GM10248 (cell line): ENCODE measurements at places on chromosomes 2 and 18.

GRCh38 chr18:10022365-10022764 is 108.5 kb downstream of the VAPA start:
- no peak for DNase-seq

DNA sequence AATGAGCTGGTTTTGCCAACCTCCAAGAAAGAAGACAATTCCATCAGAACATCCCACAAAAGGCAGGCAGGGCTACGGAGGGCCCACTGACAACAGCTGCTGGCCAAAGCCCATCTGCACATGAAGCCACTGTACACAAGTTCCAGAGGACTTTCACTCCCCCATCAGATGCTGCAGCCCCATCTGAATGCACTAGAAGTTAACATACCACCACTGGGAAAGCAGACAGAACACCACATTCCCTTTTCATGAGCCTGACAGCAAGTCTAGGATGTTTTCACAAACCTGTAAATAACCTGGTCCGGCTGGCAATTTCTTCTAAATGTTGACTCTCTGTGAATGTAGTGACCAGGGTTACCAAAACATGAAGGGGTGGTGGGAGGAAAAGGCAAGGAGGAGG is 41.5 kb downstream of the CCBE1 start:
- no peak for DNase-seq

DNA sequence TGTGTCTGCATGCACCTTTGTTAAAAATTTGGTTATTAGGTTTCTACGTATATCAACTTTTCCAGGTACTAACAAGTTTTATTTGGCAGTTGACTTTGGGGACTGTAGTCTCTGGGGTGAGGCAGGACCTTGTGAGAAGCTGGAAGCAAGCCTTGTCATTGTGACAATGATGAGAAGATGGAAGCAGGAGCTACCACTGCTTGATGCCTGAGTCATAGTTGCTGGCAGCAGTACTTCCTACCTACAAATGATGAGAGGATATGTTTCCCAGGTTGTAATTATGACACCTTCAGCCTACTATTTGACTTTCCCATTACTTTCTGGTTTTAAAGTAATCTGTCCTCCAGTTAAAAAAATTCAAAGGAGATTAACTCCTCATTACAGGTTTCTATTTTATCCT is 516.3 kb downstream of the NRXN1 start:
- no peak for DNase-seq

DNA sequence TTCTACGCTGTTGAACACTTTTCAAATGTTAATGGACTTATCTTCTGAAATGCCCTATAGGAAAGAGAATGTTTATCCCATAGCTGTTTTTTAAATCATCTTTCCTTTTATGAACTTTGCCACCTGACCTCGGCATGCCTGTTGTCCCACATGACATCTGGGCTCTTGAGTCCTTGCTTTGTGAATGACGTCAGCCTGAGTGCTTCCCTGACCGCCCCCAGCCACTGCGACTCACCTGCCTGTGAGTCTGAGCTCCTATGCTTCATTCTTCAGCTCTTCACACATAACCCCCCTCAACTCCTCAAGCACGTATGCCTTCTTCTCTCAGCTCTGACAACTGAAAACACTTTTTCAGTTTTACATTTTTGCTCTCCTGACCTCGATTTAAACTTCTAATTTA is 166.8 kb downstream of the DCDC2C start:
- no peak for DNase-seq

DNA sequence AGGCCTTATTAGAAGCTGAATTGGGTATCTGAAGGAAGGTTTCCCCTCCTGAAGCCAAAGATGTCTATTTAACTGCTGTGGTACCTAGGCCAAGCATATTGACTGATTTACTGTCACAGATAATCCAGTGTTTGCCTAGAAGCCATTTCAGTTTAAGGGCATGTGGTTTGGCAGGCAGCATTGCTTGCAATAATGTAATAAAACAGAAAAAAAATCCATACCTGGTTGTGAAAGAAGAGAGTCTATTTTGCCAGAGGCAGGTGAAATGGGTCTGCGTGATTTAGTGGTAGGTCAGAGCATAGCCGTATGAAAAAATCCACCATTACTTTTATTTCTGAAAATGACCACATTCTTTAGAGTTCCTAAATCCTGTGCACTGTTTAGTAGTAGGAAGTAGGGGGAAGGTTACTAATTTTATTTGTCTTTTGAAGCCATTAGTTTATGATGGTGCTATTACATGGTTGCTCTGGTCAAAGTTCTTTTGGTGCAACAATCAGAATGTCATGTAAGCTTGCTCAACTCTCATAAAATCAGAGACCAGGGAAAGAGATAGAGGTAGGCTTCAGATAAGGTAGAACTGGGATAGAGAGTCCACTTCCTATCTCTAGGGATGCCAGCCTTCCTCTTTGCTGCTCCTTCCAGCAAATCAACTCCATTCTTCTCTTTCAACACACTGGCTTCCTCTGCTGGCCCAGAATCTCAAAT is 343.4 kb downstream of the GPD2 start:
- no peak for DNase-seq

DNA sequence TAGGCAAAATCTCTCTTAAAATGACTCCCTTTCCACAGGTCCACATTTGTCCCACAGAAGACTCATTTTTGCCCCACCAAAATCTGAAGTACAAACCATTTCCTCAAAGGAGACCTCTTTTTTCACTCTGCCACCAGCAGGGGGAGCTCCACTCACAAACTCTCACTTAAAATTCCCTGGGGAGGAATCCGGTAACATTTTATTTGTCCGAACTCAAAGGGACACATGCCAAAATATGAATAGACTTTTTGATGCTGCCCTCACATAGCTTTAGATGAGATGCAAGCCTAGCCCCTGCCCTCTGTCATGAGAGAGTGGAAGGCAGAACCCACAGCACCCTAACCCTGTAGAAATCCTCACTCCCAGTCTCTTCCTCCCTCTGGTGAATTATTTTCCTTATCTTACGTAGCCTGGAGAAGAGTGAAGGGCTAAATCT is 57.1 kb downstream of the RMDN2 start:
- peak; percentile 24 for DNase-seq

GRCh38 chr2:43605851-43606250 is 10.0 kb upstream of the THADA start:
- DNase-seq = no peak

DNA sequence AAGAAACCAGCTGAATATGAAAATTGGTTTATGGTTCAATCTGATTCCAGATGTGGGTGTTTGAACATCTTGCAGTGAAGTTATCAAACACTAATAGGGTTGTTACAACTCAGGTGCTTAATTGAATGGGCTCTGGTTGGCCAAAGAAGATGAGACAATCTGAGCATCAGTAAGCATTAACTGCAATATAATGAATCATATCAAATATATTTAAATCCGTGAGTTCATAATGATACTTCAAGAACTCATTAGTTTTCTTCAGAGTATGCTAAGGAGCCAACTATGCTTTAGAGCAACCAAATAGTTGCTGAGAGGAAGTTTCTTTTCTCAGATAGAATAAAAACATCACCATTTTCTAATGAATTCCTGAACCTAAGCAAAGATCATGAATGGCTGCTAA is 79.2 kb downstream of the NCOA1 start:
- no peak for DNase-seq

DNA sequence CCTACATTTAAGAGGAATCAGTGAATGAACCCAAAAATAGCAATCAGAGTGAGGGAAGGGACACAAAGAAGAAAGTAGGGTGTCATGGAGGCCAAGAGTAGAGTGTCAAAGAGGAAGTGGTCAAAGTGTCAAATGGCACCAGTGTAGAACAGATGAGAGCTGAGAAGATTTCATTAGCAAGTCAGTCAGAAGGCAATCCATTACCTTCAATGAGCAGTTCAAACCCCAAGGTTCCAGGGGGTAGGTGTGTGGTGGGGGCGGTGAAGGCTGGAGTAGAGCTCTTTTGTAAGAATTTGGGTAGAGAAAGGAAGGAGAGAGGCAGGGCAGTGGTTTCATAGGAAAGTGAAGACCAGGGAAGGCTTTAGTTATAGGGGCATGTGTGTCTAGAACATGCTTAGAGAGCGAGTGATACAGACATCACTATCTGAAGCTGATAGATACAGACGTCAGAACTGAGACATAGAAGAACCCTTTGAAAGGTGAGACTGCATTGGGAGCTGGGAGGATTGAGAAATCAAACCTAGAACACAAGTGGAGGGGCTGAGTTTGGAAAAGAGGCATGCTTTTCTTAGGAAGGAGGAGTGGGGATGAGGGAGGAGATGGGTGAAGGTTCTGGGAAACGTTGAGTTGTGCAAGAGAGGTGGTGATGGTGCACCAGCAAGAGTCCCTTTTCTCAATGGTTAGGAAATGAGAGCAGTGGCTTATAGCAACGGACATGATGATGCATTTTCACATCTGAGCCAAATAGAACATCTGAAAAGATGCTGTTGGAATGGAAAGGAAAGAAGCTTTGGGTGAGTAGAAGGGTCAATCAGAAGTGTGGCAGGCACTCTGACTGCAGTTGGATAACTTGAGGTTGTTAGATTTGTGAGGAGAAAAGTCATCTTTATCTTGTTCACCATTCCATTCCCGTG is 48.9 kb upstream of the IL1RL1 start:
- no peak for DNase-seq

DNA sequence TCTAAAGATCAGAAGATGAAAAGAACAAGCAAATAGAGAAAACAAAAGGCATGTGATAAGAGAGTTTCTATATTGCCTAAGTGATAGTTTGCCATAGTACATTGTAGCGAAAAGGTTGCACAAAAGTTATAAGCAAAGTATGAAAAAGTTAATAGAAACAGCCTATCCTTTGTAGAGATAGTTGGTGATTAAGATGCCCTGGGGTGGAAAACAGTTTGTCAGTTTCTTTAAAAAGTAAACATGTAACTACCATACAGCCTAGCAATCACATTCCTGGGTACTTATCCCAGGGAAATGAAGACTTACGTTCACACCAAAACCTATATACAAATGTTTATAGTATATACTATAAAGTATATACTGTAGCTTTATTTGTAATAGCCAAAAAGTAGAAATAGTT is 16.9 kb upstream of the DAPL1 start:
- no peak for DNase-seq
